ENCODE measurements at places on chromosomes 5 and 9.

- DNase-seq, result no peak
Observed at GRCh38 chr5:64790210-64790609, 21.5 kb downstream of the CWC27 start.

- no peak for DNase-seq
Observed at GRCh38 chr5:135308752-135309151, 90.3 kb downstream of the MACROH2A1 start.

GRCh38 chr5:24598956-24599355 is 45.8 kb downstream of the CDH10 start:
- no peak for DNase-seq

DNA sequence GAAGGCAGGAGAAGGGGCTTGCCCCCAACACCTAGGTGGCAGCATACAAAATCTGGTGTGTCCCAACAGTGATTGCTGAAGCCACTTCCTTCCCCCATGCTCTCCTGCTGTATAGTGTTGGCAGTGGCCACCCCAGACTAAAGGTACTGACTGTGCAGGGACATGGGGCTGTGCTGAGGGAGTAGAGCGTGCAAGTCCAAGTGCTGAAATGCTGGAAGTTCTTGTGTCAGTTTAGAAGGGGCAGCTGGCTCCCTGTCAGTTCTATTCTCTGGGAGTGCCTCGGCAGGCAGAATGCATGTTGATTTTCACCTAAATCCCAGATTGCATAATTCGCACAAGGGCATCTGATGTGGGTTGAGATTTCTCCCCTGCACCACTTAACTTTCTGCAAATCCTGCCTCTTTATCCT is 68.6 kb downstream of the GDNF start:
- DNase-seq, result peak; percentile 77

All from esophagus muscularis mucosa (tissue), 4 donors.